ENCODE measurements at places on chromosomes 7 and 10.
A peak's percentile ranks its signal among the peaks of the same experiment; 100 is the strongest.

- DNase-seq, result no peak
Observed at GRCh38 chr7:23332910-23333612, 33.9 kb downstream of the MALSU1 start.

DNA sequence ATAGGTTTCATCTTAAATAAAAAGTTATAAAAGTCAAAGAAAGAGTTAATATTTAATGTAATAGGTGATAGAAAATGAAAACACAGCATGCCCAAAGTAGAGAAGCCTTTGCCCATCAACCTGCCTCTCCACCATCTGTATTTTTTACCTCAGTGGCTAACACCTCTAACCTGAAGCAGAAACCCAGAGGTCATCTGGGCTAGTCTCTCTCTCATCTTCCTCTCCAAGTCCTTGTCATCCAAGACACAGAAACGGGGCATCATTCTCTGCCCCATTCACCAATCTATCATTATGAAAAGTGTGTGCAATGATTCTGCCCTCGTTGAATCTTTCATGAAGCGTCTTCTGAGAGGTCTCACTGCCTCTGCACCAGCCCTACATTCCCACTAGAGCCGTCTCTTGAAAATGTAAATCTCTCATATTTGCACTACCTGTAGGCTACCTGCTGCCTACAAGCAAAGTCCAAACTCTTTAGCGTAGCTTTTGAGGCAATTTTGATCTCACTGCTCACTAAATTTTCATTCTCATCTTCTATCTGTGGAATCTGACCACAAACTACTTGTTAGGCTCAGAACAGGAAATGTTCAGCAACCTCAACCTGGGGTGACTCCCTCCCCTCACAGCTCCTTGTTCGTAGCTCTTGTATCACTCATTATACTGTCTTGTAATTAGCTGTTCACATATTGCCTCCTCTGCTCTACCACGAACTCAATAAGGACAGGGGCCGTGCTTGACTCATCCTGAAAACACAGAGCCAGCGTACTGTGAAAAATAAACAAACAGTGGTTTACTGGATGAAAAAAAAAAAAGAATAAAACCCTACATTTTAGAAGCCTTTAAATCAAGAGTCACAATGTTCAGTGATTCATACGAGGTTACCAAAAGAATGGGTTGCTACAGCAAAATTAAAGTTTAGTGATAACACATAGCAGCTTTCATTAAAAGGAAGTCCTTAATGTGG, 83.1 kb downstream of the CTNNA3 start:
- DNase-seq, result no peak

DNA sequence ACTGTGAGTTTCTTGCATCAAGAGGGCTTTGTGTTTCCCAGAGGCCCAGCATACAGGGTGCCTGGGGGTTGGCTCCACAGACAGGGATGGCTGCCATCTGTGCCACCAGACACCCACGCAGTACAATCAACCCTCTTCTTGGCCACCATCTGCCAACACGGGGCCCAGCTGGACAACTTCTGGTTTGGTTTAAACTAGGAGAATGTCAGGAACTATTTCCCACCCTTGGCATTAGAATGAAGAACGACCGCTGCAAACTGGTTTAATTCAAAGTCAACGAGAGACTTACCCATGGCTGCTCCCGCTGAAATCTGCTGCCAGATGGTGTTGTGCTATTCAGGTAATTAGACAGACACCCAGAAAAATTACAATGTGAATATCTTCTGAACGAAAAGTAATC, 27.8 kb downstream of the NMT2 start:
- DNase-seq, result no peak

GRCh38 chr7:112018305-112019030, 187.7 kb downstream of the DOCK4 start:
- DNase-seq, result no peak

- no peak for DNase-seq
Observed at GRCh38 chr7:12888717-12889116, 201.3 kb downstream of the ARL4A start.

DNA sequence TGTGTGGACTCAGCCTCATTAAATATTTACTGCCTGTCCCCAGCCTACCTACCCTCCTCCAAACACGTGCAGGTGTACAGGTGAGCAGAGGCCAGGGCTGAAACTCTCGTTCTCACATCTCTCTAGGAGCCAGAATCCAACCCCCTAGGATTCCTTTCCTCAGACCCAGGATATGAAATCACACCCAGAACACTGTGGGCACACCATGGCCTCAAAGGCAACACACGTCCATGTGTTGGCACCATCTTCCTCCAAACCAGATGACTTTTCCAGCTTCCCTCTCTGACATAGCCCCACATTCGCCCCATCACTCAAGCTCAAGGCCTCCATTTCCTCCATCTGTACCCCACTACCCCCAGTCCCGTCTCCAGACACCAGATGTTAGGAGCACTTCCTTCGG, 51.8 kb upstream of the DUSP5 start:
- DNase-seq, result no peak

- no peak for DNase-seq
Observed at GRCh38 chr10:93062514-93063143, 2.0 kb downstream of the CYP26C1 start.

DNA sequence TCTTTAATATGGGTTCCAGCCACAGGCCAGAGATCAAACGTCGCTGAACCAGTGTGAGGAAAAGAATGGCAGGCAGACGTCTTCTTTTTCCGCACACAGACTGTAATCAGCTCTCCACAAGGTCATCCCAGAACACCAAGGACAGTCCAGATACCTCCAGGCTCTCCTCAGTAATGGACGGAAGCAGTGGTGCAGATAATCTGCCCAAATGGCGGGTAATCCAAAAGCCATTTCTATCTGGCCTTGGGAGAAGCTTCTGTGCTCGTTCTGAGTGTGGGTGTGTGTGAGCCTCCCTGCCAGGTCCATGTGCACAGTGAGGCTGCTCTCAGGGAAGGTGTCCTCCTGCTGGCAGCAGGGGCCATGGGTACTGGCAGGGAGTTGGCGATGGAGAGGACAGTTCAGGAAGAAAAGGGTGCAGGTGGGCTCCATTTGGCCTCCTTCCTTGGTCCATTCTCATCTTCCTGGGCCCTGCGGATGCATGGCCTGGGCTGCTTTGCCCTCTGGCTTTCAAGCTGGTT, 15.6 kb upstream of the TEX36 start:
- no peak for DNase-seq

- DNase-seq, result no peak
Observed at GRCh38 chr7:142523821-142524460, 225.3 kb upstream of the PRSS1 start.

DNA sequence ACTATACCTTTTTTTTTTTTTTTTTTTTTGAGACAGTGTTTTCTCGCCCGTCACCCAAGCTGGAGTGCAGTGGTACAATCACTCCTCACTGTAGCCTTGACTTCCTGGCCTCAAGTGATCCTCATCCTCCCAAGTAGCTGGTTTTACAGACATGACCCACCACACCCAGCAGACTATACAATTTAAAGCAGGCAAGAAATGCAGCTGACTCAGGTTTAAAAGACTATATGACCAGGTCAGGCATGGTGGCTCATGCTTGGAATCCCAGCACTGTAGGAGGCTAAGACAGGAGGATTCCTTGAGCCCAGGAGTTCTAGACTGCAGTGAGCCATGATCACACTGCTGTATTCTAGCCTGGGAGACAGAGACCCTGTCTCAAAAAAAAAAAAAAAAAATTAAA, 89.5 kb upstream of the AUTS2 start:
- no peak for DNase-seq

- DNase-seq, result peak; percentile 1
Observed at GRCh38 chr10:120824881-120825309, 26.3 kb upstream of the WDR11 start.

- no peak for DNase-seq
Observed at GRCh38 chr10:88764110-88764509, 4.3 kb downstream of the LIPN start.

- DNase-seq, result no peak
Observed at GRCh38 chr10:98953251-98953650, 282.4 kb downstream of the HPSE2 start.

DNA sequence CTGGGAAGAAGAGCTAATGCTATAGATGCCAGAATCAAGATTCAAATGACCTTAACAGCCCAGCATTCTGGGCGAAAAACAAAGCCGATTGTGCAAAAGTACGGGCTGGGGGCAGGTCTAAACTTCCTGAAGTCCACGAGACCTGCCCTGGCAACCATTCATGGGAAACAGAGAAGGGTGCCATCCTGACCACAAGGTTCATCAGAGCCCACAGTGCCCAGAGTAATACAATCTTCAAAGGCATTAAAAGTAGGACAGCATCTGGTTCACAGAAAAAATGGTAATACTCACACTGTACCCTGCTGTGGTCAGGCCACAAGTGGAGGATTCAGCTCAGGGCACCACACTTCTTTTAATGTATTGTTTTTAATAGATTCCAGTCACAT, 36.1 kb downstream of the SORBS1 start:
- no peak for DNase-seq

- DNase-seq, result no peak
Observed at GRCh38 chr7:35792472-35792871, 8.4 kb upstream of the SEPTIN7 start.

DNA sequence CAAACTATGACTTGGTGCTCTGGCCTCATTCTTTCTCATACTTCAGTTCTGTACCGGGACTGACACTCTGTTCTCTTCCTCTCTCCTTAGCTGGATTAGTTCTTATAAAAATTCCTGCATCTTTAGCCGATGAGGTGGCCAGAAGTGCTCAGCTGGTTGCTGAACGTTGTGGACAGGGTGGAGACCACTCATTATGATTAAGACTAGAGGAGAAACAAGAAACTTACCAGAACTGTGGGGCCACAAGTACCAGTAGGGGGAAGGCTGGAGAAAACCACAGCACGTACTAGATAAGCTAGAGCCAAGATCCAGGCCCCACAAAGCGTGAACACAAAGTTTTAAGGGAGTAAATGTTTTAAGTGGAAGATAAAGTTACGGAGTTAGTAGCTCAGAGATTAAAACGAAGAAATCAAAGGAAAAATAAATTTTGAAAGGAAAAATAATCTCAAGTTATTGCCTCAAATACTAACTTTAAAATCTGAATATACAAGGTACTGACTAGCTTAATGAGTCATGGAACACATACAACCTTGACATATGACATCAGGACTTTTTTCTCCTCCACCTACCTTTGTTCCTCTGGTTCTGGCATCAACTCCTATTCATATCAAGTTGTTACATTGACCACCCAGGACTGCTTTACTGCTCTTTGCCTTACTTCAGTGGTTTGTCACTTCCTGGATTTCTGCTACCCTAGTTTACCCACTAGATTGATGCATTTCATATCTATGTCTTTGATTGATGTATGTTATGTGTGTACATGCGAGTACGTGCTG, 469.0 kb downstream of the TFEC start:
- DNase-seq, result peak; percentile 10

DNA sequence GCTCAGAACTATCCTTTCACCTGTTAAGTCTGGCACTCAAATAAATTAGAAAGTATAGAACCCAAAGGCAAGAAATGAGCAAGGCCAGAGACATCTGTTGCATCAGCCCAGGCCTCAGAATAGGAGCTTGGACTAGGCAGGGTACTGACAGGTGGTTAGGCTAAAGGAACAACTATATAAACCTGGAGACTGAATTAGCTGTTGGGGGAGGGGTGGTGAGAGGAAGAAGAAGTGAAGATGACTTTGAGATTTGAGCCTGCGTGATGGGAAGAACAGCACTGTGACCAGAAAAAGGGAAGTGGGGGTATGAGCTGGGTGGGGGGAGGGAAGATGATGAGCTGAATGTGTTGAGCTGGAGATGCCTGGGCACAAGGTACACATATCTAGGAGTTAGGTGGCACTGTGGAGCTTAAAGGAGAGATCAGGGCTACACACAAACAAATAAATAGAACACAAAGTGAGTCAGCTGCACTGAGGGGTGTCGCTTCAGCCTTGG, 244.7 kb downstream of the PTEN start:
- DNase-seq, result no peak

- DNase-seq, result no peak
Observed at GRCh38 chr7:21028186-21028585, 241.5 kb upstream of the SP8 start.

DNA sequence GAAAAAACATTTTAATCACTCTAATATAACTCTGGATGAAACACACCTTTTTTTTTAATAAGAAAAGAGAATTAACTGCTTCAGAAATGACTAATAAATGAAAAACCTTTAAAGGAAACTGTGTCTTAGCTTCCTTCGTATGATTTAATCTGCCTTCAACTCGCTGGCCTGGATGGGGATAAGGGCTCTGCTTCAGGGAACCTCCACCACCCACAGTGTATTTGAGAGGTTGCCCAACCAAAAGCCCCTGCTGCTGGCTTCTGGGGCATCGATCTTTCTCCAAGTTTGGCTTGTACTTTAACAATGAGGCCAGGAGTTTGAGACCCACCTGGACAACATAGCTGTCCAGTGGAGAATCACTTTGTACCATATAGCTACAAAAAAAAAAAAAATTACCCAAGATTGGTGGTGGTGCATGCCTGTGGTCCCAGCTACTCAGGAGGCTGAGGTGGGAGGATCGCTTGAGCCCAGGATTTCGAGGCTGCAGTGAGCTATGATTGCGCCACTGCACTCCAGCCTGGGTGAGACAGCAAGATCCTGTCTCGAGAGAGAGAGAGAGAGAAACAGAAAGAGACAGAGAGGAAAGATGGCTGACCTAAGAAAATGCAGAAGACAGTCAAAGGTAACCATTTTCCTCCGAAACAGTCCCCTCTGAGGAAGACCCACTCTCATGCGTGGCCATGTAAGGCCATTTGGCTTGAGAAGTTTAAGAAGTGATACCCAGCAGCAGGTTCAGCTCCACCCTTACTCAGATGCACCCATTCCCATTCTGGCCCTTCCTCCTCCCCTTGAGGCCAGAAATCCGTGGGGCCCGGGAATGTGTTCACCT, 13.6 kb upstream of the LIMK1 start:
- no peak for DNase-seq

DNA sequence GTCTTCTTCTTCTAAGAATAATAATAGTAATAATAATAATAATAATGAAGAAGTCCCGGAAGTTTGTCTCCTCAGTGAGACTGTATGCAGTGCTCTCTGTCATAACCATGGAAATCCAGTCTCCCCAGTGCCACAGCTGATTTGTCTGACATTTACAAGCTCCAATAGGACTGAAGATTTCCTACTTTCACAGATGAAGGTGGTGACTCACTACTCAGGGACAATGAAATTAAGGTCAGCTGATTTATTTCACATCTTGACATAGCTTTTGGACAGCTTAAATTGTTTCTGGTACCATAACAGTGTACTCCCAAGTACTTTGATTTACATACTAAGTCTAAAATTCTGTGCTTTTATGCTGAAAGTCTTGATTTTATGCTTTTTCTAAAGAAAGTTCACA, 6.9 kb downstream of the CELF2 start:
- no peak for DNase-seq

DNA sequence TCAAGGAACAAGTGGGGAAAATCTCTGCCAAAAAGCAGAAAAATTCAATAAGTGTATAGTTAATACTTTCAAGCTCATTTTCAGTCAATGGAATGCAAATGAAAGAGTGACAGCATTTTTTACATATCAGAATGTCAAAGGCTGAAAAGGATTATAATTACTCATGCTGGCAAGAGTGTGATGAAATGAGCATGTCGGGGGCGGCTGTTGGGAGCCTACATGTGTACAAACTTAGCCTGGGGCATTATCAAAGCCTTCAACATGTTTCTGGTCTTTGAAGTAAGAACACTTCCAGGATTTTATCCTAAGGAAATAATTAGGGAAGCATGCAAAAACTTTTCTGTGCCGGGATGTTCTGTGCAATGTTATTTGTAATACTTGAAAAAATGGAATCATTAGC, 221.7 kb upstream of the LYZL1 start:
- no peak for DNase-seq

- no peak for DNase-seq
Observed at GRCh38 chr10:71695502-71696476, 23.8 kb downstream of the C10orf105 start.

GRCh38 chr7:41832941-41833340, 130.1 kb upstream of the INHBA start:
- DNase-seq, result no peak

GRCh38 chr7:88268858-88269257, 37.8 kb downstream of the STEAP4 start:
- no peak for DNase-seq

Measured in HFF-Myc (cell line).